ENCODE measurements at places on chromosomes 11 and 22. TPM values are rescaled to one million over a fixed set of nuclear protein-coding genes. Genes with fewer than 3 reads are reported as not detected.

GRCh38 chr11:130790689-130791088 is 125.6 kb downstream of the SNX19 start:
- no peak for DNase-seq

DNA sequence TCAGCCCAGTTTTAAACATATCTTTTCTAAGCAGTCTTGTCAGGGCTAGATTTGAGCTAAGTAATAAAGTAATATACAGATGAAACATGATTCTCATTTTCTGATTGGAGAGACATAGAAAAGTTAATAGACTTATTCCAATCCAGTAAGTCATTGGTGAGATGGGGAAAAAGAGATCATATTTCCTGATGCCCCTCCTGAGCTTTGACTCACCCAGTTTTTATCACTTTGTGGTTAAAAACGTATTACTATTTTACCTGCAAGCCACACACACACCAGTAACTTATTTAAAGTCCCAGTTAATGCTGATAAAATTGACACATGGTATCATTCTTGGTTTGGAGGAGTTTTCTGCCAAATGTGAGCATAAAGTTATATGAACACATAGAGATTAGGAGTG is 306.8 kb downstream of the CADM1 start:
- peak; percentile 69 for DNase-seq

DNA sequence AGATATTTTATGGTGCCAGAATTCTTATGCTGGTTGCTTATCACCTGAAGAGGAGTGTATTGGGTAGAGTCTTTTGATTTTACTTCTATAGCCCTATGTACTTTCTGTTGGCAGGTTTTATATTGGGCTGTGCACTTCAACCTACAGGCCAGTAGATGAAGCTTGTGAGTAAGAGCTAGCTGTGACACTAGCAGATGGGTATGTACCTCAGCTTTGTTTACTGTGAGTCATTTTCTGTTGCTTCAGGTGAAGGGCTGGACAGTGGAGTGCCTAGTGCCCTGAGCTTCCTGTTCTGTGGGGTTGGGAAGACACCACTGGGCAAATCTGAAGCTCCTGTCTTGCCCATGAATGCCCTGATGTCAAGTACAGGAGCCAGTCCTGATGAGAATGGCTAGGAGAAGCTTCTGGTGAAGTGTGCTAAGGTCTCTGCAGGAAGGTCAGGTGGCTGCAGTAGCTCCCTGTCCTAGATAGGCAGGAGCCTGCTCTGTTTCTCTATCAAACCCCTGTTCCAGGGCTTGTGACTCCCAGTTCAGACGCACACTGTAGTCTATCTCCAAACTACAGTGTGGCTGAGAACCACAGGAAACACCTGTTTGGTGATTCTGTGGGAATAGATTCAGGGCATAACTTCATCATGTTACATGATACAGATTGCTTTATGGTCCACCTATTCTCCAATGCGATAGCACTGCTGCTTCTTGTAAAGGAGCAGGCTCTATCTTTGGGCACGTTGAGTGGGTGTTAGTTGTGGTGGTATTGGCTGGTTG is 755.7 kb downstream of the KCNA4 start:
- peak; percentile 90 for DNase-seq

GRCh38 chr11:132886335-132886734 is 646.0 kb downstream of the OPCML start:
- DNase-seq, result peak; percentile 71

GRCh38 chr22:25131198-25131887 is 68.3 kb upstream of the CRYBB3 start:
- DNase-seq, result no peak

- no peak for DNase-seq
These were observed 44.1 kb downstream of the MCM5 start for GRCh38 chr22:35443790-35444684.

DNA sequence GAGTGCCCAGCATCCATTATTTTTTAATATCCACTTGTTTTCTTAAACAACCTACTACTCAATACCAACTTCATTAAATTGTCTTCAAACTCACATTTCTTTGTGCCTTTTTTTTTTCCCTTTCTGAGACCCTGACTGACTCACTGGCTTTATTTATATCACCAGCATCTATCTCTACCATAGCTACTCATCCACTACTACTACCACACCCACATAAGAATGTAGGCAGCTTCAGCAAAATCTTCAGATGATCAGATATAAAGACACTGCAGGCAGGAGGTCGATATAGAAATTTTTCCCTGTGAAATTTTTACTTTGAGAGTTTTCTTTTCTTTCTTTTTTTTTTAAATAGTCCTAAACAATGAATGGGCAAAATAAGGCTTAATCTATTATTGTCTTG is 2.2 kb downstream of the OR56B1 start:
- no peak for DNase-seq

DNA sequence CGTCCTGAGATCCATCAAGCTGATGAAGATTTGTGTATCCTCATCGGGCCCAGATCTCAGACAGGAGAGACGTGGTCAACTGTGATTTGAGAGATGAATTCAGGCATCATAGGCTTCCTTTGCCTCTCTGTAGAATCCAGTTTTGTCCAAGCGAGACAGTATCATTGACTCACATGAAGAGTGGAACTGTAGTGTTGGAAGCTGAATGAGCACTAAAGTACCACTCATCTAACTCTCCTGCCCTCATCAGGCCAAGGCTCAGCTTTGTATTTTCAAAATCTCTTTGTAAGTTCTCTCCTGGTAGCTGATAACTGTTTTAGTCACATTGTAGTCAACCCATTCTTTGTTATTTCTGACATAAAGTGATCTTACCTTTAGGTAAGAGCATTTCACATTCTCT is 85.1 kb downstream of the KIRREL3 start:
- no peak for DNase-seq

GRCh38 chr11:75782540-75783263 is 14.1 kb downstream of the DGAT2 start:
- DNase-seq, result no peak

- DNase-seq, result peak; percentile 18
These were observed 3.0 kb upstream of the SWAP70 start for GRCh38 chr11:9660886-9661285.

GRCh38 chr11:13448876-13449275 is 14.1 kb downstream of the BTBD10 start:
- DNase-seq, result no peak

- DNase-seq, result peak; percentile 22
These were observed 14.6 kb downstream of the RBM4 start for GRCh38 chr11:66653123-66653522.

DNA sequence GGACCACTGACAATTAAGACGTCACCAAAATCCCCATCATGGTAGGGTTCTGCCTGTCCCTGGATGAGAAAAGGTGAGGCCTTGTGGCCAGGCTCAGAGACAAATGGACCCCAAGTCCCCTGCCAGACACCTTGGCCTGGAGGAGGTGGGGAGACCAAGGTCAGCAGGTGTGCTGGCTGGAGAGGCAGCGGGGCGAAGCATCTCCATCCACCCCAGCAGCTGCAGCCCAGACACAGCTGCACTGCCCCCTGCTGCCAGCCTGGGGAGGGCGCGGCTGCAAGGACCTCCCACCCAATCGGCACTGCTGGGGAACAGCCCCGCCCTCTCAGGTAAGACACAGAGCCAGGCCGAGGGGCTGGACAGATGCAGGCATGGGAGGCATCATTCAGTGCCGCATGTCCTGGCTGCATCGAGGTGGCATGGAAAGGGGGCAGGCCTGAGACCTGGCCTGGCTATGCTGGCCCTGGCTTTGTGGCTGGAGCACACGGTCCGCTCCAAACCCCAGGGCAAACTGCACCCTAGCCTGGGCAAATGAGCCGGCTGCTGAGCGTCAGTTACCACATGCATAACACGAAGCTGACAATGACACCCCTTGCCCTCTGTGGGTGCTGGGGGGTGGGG is 12.2 kb upstream of the MFNG start:
- no peak for DNase-seq

- no peak for DNase-seq
These were observed 1.7 kb downstream of the SMTN start for GRCh38 chr22:31082606-31083376.

- DNase-seq, result peak; percentile 54
These were observed 19.1 kb downstream of the IRAG1 start for GRCh38 chr11:10674440-10674855.

GRCh38 chr11:115155978-115156377 is 348.2 kb downstream of the CADM1 start:
- DNase-seq, result no peak

GRCh38 chr11:32438866-32439489 is 3.6 kb upstream of the WT1 start:
- peak; percentile 67 for DNase-seq

Gene POLDIP3
- 28.3 TPM for total RNA-seq

Gene C11orf16
- total RNA-seq, result not detected

Gene SLC22A12
- not detected for total RNA-seq

Gene OR6T1
- not detected for total RNA-seq

Gene KRTAP5-10
- total RNA-seq, result not detected

Gene SCN4B
- total RNA-seq, result 26.1 TPM

Gene MAPK8IP2
- 0.74 TPM for total RNA-seq

Gene FJX1
- 14.4 TPM for total RNA-seq

Gene CRYBB3
- total RNA-seq, result not detected

Gene MRGPRF
- total RNA-seq, result 0.25 TPM

Gene MUC6
- not detected for total RNA-seq

Gene C11orf86
- total RNA-seq, result not detected

Gene FIBIN
- not detected for total RNA-seq

Gene CASP1
- total RNA-seq, result 24.8 TPM

Gene CASP12
- total RNA-seq, result 0.20 TPM

Gene UCP3
- total RNA-seq, result 0.15 TPM

Gene PRG3
- total RNA-seq, result not detected

Data from M059J (cell line).